ENCODE measurements at places on chromosomes 12 and 14.

GRCh38 chr12:39605501-39605900 lies 14.1 kb downstream of the ABCD2 start:
- no peak for DNase-seq

DNA sequence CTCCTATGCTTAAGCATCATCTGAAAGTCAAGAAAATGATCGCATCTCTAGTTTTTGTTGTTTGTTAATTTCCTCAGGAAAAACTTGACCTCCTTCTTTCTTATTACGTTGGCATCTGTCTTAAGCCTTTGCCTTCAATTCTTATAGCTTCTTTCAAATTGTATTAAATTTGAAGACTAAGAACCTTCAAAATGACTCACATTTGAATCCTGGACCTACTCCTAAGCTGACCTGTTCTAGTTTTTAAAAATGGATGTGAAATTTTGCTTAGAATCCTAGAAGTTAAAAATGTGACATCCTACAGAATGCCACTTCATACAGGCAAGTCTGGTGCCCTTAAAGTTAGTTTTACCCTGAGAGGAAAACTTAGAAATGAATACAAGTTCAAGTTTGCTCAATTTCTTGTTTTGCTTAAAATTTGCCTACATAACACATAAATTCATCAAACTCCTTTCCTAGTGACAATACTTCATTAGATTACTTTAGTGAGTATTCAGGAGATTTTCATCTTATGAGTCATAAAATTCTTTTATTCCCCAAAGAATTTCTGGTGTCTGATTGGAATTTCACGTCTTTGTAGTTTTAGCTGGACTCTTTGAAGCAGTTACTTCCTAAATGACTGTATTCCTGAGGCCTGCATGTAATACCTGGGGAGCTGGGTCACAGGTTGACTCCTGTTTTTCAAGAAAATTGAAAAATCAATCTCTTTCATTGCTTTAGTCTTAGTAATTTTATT lies 152.3 kb downstream of the MSRB3 start:
- DNase-seq = peak; percentile 92

- DNase-seq = no peak
Measured at GRCh38 chr12:113420996-113421595, 1.1 kb upstream of the SDSL start.

GRCh38 chr14:26410189-26410685 lies 187.6 kb downstream of the NOVA1 start:
- no peak for DNase-seq

- no peak for DNase-seq
Measured at GRCh38 chr14:68244262-68244980, 424.8 kb downstream of the RAD51B start.

DNA sequence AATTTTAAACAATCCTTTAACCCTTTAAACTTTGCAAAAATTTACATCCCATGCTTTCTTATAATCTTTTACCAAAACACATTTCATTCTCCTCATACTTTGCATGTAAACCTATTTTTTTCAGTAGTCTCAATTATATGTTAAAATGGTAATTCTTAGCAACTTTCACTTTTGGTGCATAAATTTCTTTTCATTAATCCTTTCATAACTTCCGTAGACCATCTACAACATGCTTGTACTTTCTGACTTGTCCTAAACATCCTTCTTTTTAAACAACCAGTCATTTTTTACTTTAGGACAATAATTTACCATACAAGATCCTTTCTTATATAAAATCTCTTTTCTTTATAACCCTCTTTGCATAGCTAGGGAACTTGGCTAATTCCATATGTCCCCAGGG lies 19.5 kb downstream of the CCDC91 start:
- DNase-seq = no peak

DNA sequence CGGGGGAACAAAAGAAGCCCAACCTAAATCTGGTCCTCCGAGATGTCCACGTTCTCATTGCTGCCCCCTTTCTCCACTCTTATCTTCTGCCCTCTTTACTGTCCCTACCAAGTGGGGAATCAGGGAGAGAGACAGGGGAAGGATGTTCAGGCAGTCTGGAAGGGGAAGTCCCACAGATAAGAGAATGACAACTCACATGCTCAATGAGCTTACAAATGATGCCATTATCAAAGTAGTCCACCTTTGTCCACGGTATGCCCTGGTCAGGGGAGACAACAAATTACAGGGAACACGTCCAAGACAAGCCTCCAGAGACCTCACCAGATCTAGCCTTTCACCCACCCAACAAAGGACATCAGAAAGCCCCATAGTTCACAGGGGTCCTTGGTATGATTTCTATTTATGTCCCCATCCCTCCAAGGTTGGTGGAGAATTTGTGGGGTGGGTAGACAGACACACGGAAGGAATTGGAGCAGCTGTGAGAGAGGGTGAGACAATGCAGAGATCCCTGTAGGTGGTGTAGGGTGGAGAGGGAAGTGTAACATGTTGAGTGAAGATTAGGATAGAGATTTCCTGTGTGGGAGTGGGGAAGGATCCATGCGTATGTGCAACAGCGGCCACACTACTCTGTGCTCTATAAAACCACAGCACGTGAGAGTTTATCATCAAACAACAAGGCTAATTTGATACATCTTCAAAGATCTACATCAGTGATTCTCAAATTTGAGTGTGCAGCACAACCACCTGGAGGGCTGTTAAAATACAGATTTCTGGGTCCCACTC lies 10.7 kb downstream of the MYO1A start:
- no peak for DNase-seq

DNA sequence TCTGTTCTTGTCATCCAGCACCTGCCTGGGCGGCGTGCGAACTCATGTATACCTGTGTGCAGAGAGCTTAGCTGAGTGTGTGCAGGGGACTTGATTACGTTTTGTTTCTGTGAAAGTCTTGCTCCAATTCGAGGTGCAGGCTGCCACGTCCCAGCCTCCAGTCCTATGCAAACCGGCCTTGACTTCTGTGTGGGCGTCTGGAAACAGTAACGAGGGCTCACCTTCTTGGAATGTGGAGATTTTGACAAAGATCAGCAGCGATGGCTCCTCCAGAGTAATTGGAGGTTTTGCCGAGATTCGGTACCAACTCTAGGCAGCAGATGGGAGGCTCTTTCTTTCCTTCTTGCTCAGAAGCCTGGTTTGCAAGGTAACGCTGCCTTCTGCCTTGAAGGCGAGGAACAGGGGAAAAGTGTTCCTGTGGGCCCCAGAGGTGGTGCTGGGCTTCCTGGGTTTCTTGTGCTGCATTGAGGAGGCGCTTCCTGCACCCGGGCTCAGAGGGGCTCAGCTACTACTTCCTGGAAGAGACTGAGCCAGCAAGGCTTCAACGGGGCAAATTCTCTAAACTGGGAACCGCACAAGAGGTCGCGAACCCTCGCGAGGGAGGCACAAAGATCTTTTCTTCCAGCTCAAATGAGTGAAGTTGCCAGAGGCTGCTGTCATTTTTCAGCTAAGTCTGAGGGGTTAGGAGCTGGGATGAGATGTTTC lies 249.0 kb downstream of the AACS start:
- no peak for DNase-seq

- DNase-seq = no peak
Measured at GRCh38 chr12:76919383-76920171, 40.8 kb upstream of the CSRP2 start.

DNA sequence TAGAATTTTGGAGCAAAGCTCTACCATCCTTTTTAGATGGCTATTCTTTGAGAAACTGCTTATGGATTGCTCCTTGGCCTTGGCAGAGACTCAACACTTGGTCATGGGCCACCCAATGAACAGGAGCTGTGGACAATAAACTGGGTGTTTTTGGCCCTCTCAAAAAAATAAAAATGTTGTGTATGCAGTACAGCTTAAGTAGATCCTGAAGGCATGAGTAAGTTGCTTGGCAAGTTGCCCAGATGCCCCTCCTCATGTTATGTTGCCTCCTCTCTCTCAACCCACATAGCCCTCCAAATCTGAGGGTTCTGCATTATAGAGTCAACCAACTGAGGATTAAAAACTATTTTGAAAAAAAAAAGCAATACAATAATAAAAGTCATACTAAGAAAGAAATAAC lies 124.9 kb downstream of the ATP23 start:
- DNase-seq = no peak

DNA sequence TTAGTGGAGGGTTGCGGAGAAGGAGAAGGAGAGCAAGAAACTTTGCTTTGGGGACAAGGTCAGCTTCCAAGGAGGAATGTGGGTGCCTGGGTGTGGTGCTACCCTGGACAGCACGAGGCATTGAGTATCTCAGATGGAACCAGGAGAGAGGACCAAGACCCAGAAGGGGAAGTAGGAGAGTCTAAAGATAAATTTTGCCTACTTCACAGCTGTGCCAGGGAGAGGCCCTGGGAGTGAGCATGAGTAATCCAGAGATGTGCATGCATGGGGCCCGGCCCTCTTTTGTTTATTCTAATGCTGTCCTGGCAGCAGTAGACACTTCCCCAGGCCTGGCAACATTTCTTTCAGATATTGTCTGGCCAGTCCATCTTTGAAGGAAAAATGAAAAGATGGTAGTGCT lies 49.5 kb upstream of the GNPNAT1 start:
- no peak for DNase-seq

DNA sequence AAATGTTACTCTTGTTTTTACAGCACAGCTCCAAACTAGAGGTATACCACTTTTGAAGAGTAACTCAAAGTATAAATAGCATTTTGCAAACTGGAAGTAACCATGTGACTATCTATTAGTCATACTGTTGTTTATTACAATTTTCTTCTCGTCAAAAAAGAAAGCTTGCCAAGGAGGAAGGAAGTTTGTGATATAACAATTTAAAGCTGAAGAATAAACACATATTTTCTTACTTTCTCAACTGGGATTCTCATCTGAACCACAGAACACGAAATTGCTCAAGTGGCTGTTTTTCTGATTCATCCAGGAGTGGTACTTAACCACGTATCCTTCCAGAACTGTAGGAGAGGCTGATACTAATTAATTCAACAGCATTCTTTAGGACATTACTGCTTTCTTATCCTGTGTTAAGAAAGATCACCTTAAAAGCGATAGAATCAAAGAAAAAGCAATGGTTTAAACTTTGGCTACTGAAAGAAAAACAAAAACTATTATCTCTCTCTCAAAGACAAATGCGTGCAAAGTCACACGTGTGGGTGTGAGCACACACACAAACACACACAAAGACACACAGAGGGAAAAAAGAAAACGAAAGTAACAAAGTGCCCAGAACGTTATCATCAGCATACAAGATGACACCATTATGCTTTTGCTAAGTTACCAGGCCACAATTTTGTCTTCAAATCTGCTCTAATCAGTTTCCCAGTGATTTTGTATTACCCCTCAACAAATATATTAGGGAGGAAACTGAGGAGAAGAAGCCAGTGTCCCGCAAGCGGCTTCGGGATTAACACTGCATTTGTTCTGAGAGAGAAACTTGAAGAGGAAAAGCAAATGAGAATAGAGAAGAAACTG lies at the start of gene CLEC2B:
Gene CLEC2B (minus strand): TSS at position 48 of the 855 bp plus-strand sequence.
- DNase-seq = peak; percentile 95

- no peak for DNase-seq
Measured at GRCh38 chr12:95614390-95614982, 63.2 kb upstream of the USP44 start.

- DNase-seq = no peak
Measured at GRCh38 chr12:79451365-79451764, 239.4 kb downstream of the PAWR start.

DNA sequence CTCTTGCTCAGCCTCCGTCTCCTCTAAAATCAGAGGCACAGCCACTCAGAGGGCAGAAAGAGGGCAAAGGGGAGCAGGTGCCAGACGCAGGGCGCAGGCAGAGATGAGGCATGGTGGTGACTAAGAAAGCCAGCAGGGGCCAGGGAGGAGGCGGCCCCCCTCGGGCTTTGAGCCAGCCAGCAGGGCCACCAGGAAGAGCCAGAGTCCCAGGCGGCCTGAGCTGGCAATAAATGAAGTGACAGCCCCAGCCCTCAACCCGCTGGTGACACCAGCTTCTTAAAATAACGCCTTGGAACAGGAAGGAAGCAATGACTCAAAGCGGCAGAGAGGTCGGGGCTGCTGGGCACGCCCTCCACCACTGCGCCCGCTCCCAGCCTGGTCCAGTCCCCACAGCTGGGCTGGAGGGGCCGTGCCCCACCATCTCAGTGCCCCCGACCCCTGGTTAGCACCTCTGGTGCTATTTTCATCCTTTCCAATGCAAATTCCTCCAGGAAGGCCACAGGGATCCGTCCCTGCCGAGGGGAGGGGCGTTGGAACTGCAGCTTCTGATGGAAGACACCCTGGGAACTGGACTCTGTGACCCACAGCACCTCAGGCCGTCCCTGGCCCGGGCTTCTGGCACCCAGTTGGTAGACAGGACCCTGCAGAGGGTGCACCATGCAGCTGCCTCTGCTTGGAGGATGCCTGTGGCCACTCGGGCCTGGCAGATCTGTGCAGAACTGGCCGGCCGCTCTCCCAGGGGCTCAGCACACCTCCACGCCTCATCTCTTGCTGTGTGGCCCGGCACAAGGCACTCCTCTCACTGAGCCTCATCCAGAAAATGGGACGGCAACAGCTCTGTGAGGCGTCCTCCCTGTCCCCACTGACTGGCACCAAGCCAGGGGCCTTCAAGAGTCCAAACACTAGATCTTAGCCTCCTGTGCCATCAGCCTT lies 113.7 kb downstream of the NCOR2 start:
- DNase-seq = peak; percentile 10

DNA sequence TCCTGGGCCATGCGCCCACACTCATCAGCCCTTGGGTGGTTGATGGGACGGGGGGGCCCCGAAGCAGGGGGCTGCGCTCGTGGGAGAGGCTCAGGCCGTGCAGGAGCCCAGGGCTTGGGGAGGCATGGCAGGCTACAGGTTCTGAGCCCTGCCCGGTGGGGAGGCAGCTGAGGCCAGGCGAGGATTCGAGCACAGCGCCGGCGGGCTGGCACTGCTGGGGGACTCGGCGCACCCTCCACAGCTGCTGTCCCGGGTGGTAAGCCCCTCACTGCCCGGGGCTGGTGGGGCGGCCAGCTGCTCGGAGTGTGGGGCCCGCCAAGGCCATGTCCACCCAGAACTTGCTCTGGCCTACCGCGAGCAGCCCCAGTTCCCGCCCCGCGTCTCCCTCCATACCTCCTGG lies 295.8 kb upstream of the SEL1L start:
- DNase-seq = no peak

- no peak for DNase-seq
Measured at GRCh38 chr12:1845886-1846285, 25.5 kb downstream of the LRTM2 start.

GRCh38 chr12:46578190-46578982 lies 205.8 kb upstream of the SLC38A2 start:
- no peak for DNase-seq

GRCh38 chr14:70032447-70032846 lies 153.2 kb downstream of the SMOC1 start:
- no peak for DNase-seq

- DNase-seq = no peak
Measured at GRCh38 chr12:45622210-45622937, 107.1 kb upstream of the ARID2 start.

DNA sequence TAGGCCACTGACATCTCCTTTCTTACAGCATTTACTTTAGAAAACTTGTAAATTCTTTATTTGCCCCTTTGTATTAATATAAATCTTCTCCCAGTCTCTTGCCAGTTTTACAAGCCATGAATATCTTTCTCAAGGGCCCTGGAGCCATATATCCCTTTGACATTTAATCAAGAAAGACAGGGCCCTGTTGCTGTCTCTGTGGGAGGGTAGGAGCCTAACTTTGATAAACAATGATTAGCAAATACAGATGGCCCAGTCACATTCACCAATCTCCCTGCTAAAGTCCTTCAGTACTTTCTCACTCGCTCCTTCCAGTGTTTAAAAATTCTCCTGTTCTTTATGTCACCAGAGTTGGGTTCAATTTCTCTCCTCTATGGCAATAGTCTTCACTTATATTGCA lies 479.8 kb upstream of the USP15 start:
- DNase-seq = no peak
